ENCODE measurements at places on chromosomes 1 and 21. TPM values are rescaled to one million over a fixed set of nuclear protein-coding genes. Genes with fewer than 3 reads are reported as not detected.

OR2T35 gene
- total RNA-seq, result not detected

RIMS3 gene
- total RNA-seq, result 0.33 TPM

ARHGAP29 gene
- total RNA-seq, result 106 TPM

SYT11 gene
- total RNA-seq, result 13.8 TPM

NBPF4 gene
- not detected for total RNA-seq

C1QC gene
- 149 TPM for total RNA-seq

SGIP1 gene
- total RNA-seq, result 15.1 TPM

IRF6 gene
- 2.0 TPM for total RNA-seq

DCAF8 gene
- total RNA-seq, result 103 TPM

PSEN2 gene
- 26.3 TPM for total RNA-seq

PSMB4 gene
- 249 TPM for total RNA-seq

HJV gene
- not detected for total RNA-seq

PLCH2 gene
- 0.68 TPM for total RNA-seq

RIPPLY3 gene
- total RNA-seq, result not detected

ZNF670 gene
- total RNA-seq, result 5.2 TPM

CENPF gene
- 1.7 TPM for total RNA-seq

TFF2 gene
- total RNA-seq, result not detected

PLEKHO1 gene
- total RNA-seq, result 60.2 TPM

UBE2U gene
- not detected for total RNA-seq

MPZ gene
- 7.8 TPM for total RNA-seq

MROH9 gene
- total RNA-seq, result not detected

GRHL3 gene
- not detected for total RNA-seq

TNFRSF1B gene
- 56.2 TPM for total RNA-seq

ANXA9 gene
- not detected for total RNA-seq

CDK18 gene
- total RNA-seq, result 2.6 TPM

C4BPB gene
- total RNA-seq, result 6.3 TPM

FAM89A gene
- total RNA-seq, result 222 TPM

DR1 gene
- total RNA-seq, result 28.3 TPM

CLCNKB gene
- not detected for total RNA-seq

OR2T11 gene
- total RNA-seq, result not detected

SFPQ gene
- total RNA-seq, result 163 TPM

HAPLN2 gene
- not detected for total RNA-seq

NEGR1 gene
- total RNA-seq, result 18.6 TPM

RHCE gene
- total RNA-seq, result not detected

MMEL1 gene
- total RNA-seq, result 4.0 TPM

RSBN1 gene
- total RNA-seq, result 29.3 TPM

PRUNE1 gene
- total RNA-seq, result 16.5 TPM

CLEC20A gene
- not detected for total RNA-seq
